ENCODE measurements at places on chromosomes 16 and 17. TPM values are rescaled to one million over a fixed set of nuclear protein-coding genes. Genes with fewer than 3 reads are reported as not detected.

DNA sequence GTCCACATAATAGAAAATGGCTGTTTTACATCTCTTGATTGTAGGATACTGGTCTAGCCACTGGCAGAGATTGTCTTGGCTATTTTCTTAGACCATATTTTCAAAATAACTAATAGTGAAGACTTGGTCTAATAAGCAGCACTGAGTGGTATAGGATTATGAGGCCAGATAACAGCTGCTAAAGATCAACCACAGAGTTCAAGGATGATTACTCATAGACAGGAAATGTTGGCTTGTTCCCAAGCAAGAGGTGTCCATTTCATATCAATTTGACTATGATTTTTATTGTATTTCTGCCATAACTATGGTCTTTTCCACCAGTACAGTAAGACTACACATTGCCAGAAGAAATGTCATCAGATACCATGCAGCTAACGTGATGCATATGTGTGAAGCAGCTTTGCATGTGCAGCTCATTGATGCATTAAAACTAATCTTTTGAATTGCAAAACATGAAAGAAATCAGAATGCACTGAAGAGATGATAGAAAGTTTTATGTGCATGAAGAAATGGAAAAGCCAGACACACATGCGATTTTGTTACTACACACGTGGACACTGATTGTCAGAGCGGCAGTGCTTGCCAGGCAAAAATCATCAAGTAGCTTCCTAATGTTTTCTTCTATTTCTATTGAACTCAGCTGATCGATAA, 693.3 kb downstream of the CDH11 start:
- DNase-seq, result no peak

GRCh38 chr17:78707016-78707415, 75.1 kb downstream of the CYTH1 start:
- DNase-seq, result no peak

Gene CLEC16A
- 21.9 TPM for polyA plus RNA-seq

Gene NPIPB13
- 32.4 TPM for polyA plus RNA-seq

- no peak for DNase-seq
Measured at GRCh38 chr16:8785408-8785807, 12.0 kb downstream of the TMEM186 start.

GRCh38 chr17:63988127-63988478, 10.0 kb upstream of the PRR29 start:
- no peak for DNase-seq

DNA sequence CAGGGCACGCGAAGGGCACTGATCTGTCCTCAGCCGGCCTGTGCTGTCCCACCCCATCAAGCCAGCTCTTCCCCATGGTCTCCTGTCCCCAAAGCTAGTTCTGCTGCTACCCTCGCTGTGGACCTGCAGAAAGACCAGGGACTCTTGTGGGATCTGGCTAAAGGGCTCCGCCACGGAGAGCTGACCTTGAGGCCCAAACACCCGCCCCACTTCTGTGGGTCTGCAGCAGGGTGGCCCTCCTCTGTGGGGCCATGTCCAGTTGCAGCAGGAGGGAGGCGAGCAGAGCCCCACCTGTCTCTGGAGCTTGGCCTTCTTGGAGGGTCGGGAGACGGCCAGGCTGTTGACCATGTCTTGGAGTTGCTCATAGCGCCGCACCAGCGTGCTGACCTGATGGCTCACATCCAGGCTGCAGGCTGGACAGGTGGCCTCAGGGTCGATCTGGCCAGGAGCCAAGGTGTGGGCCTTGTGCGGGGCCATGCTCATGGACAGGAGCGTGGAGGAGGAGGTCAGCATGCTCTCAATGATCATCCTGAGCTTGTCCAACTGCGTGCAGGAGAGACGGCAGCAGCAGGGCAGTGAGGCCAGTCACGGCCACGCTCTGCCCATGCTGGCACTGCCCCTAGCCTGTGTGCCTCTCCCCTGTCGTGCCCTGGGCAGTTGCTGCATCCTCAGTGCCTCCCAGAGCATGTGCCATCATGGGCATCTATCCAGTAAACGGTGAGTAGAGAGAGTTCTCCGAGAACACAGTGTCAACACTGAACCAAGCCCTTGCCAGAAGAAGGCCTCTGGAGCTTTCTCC, 16.6 kb downstream of the UBALD2 start:
- no peak for DNase-seq

GRCh38 chr16:14360326-14361037, 269.6 kb downstream of the PARN start:
- DNase-seq, result no peak

All from left lung (tissue), 14 donors.